ENCODE measurements at places on chromosomes 16 and 17. TPM values are rescaled to one million over a fixed set of nuclear protein-coding genes. Genes with fewer than 3 reads are reported as not detected.

GRCh38 chr17:40342504-40343218, 21.9 kb downstream of the GJD3 start:
- no peak for DNase-seq

- no peak for DNase-seq
These were observed 683.7 kb upstream of the SOX9 start for GRCh38 chr17:71437166-71437565.

CIITA gene
- total RNA-seq = 0.30 TPM

GRCh38 chr16:86902656-86903001, 324.3 kb downstream of the FOXL1 start:
- DNase-seq = no peak

- DNase-seq = no peak
These were observed 90.5 kb downstream of the PRKCA start for GRCh38 chr17:66392783-66393437.
